Peyer's patch (tissue), 4 donors: ENCODE measurements at places on chromosomes 6 and 20. TPM values are rescaled to one million over a fixed set of nuclear protein-coding genes. Genes with fewer than 3 reads are reported as not detected.
A peak's percentile ranks its signal among the peaks of the same experiment; 100 is the strongest.

PRKN gene
- total RNA-seq: 9.2 TPM

MEI4 gene
- total RNA-seq: not detected

- H3K4me3 ChIP-seq: no peak overlapping the region
- no peaks in the 10 kb centered on the region for H3K27me3 ChIP-seq
- H3K27ac ChIP-seq: no peak overlapping the region
- DNase-seq: no peak
- no peaks in the 10 kb centered on the region for H3K36me3 ChIP-seq
- no peaks in the 10 kb centered on the region for H3K4me1 ChIP-seq
Measured at GRCh38 chr6:144179237-144179636, 28.9 kb downstream of the STX11 start.

DNA sequence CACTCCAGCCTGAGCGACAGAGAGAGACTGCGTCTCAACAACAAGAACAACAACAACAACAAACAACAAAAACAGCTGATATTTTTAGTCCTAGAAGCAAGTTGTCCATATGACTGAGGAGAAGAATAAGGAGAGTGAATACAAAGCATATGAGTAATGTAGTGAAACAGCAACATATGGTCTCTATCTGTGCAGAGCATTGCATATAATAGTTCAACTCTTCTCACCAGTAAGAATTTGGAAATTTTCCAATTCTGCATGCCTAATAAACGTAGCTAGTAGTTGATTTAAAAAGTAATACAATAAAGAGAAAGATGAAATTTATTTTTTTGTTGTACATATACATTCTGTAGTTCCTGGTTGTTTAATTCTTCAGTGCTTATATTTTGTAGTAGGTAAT, 129.7 kb upstream of the FAM83B start:
- no peak overlapping the region for H3K4me3 ChIP-seq
- no peaks in the 10 kb centered on the region for H3K36me3 ChIP-seq
- no peaks in the 10 kb centered on the region for H3K27me3 ChIP-seq
- no peak overlapping the region for H3K27ac ChIP-seq
- no peaks in the 10 kb centered on the region for H3K4me1 ChIP-seq

PTK6 gene
- 8.3 TPM for total RNA-seq

SRF gene
- total RNA-seq: 23.1 TPM

DNA sequence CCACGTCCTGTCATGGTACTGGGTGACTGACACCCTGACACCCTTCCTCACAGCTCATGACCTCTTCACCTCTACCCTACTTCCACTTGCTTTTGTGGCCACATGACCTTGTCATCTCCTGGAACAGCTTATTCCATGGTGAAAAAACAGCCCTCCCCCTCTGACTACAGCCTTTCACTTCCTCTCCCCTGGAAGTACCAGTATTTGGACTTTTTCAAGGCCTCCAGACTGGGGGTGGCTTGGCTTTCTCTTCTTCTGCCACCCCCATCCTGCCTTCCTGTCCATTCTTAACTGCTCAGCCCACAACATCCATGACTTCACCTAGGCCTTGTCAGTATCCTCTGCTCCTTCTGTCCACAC, 168.4 kb downstream of the CARMIL1 start:
- H3K4me1 ChIP-seq: no peaks in the 10 kb centered on the region
- no peaks in the 10 kb centered on the region for H3K27me3 ChIP-seq
- H3K36me3 ChIP-seq: no peaks in the 10 kb centered on the region

CRISP2 gene
- total RNA-seq: not detected

GRCh38 chr20:14820771-14821170, 483.4 kb upstream of the FLRT3 start:
- H3K4me1 ChIP-seq: no peaks in the 10 kb centered on the region
- H3K36me3 ChIP-seq: no peaks in the 10 kb centered on the region
- H3K27me3 ChIP-seq: no peaks in the 10 kb centered on the region
- no peak for DNase-seq

- no peaks in the 10 kb centered on the region for H3K4me1 ChIP-seq
- DNase-seq: no peak
Measured at GRCh38 chr20:62752671-62753501, 43.4 kb upstream of the MRGBP start.

- no peak for DNase-seq
- H3K27ac ChIP-seq: no peak overlapping the region
- H3K4me3 ChIP-seq: no peak overlapping the region
- H3K4me1 ChIP-seq: no peaks in the 10 kb centered on the region
- no peaks in the 10 kb centered on the region for H3K36me3 ChIP-seq
- no peaks in the 10 kb centered on the region for H3K27me3 ChIP-seq
Measured at GRCh38 chr6:82066991-82067411, 180.5 kb downstream of the IBTK start.

- H3K27ac ChIP-seq: no peak overlapping the region
- H3K4me3 ChIP-seq: no peak overlapping the region
- H3K27me3 ChIP-seq: no peaks in the 10 kb centered on the region
- no peak for DNase-seq
- no peaks in the 10 kb centered on the region for H3K36me3 ChIP-seq
Measured at GRCh38 chr20:31681128-31681727, 41.4 kb downstream of the BCL2L1 start.

GRCh38 chr20:52210037-52210990, 18.7 kb upstream of the ZFP64 start:
- H3K27ac ChIP-seq: no peak overlapping the region
- H3K36me3 ChIP-seq: no peaks in the 10 kb centered on the region
- DNase-seq: no peak
- H3K4me3 ChIP-seq: no peak overlapping the region
- H3K27me3 ChIP-seq: no peaks in the 10 kb centered on the region

ADGRF1 gene
- total RNA-seq: 13.5 TPM

- peaks cover 8% of the 10 kb centered on the region for H3K4me1 ChIP-seq
- peaks cover 75% of the 10 kb centered on the region for H3K36me3 ChIP-seq
- no peak overlapping the region for H3K4me3 ChIP-seq
- no peaks in the 10 kb centered on the region for H3K27me3 ChIP-seq
- DNase-seq: no peak
Measured at GRCh38 chr6:160035241-160035640, 66.4 kb downstream of the IGF2R start.

DNA sequence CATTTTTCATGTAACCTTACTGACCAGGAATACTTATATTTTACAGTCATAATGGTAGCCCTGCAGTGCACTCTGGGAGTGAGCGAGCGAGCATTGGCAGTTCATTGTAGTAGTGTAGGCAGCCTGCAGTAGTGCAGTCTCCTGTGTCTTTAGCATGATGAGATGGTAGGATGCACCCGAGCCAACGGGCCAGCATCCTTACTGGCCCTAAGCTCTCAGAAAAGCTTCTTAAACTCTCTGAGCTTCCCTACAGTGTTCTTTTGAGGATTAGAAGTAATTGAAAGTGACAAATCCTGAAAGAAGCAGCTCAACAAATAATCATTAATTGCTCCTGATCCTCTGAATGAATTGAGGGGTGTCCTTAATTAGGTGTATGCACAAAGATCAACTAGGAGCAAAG, 20.9 kb downstream of the SLC9A8 start:
- no peak for DNase-seq
- no peaks in the 10 kb centered on the region for H3K36me3 ChIP-seq
- no peak overlapping the region for H3K4me3 ChIP-seq
- no peak overlapping the region for H3K27ac ChIP-seq
- no peaks in the 10 kb centered on the region for H3K4me1 ChIP-seq
- no peaks in the 10 kb centered on the region for H3K27me3 ChIP-seq

DNA sequence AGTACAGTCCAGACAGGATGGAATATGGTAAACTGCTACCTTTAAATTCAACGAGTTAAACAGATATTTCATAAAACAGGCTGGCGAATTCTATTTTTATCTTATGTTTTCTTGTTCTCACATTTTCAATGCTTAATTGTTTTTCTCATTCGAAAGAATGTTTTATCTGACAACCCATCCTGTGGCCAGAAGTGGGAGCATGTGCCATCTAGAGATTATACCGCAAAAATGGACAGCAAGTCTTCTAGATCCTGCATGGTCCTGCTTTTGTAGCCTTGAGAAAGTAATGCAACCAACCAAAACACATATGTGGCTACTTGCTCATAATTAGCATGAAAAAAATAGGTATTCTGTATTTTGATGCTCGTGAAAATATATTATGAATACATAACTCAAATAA, 30.7 kb downstream of the TUBB2B start:
- DNase-seq: no peak
- H3K36me3 ChIP-seq: no peaks in the 10 kb centered on the region
- H3K4me1 ChIP-seq: no peaks in the 10 kb centered on the region
- H3K4me3 ChIP-seq: no peak overlapping the region
- H3K27ac ChIP-seq: no peak overlapping the region

GRCh38 chr20:44959638-44960102, 527 bp downstream of the TOMM34 start:
- H3K27ac ChIP-seq: peak overlapping the region; percentile 91
- H3K4me1 ChIP-seq: peaks cover 3% of the 10 kb centered on the region
- H3K4me3 ChIP-seq: peak overlapping the region; percentile 89
- H3K27me3 ChIP-seq: no peaks in the 10 kb centered on the region
- H3K36me3 ChIP-seq: no peaks in the 10 kb centered on the region

GRCh38 chr6:122734529-122735395, 44.8 kb upstream of the FABP7 start:
- H3K36me3 ChIP-seq: no peaks in the 10 kb centered on the region
- no peak overlapping the region for H3K4me3 ChIP-seq
- H3K27ac ChIP-seq: no peak overlapping the region
- H3K27me3 ChIP-seq: no peaks in the 10 kb centered on the region
- DNase-seq: no peak
- H3K4me1 ChIP-seq: no peaks in the 10 kb centered on the region

DNA sequence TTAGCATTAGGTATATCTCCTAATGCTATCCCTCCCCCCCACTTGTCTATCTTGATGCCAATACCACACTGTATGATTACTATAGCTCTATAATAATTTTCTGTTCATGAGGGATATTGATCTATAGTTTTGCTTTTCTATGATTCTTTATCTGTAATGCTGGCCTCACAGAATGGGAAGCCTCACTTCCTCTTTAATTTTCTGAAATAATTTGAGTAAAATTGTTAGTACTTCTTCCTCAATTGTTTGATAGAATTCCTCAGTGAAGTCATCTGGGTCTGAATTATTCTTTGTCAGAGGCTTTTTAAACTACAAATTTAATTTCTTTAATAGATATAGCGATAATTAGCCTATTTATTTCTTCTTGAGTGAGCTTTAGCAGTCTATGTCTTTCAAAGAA, 31.2 kb downstream of the SIRPD start:
- H3K4me3 ChIP-seq: no peak overlapping the region
- no peaks in the 10 kb centered on the region for H3K27me3 ChIP-seq
- DNase-seq: no peak
- H3K27ac ChIP-seq: no peak overlapping the region

DNA sequence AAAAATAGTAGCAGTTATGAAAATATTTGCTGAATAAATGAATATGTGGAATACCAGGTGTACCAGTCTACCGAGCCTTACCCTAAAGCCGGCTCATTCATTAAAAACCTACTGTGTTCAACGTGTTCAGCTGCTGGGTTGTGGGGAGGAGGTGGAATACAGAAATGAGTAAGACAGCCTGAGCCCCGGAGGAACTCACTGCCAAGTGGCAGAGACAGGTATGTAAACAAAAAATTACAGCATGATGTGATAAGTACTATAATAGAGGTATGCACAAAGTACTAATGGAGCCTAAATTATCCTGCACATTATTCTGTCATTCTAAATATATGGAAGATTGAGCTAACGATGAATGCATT, 6.8 kb upstream of the ADTRP start:
- H3K4me3 ChIP-seq: peak overlapping the region; percentile 33
- peaks cover 3% of the 10 kb centered on the region for H3K4me1 ChIP-seq
- H3K27me3 ChIP-seq: no peaks in the 10 kb centered on the region
- no peak for DNase-seq
- H3K27ac ChIP-seq: no peak overlapping the region

PSMA7 gene
- total RNA-seq: 181 TPM

DNA sequence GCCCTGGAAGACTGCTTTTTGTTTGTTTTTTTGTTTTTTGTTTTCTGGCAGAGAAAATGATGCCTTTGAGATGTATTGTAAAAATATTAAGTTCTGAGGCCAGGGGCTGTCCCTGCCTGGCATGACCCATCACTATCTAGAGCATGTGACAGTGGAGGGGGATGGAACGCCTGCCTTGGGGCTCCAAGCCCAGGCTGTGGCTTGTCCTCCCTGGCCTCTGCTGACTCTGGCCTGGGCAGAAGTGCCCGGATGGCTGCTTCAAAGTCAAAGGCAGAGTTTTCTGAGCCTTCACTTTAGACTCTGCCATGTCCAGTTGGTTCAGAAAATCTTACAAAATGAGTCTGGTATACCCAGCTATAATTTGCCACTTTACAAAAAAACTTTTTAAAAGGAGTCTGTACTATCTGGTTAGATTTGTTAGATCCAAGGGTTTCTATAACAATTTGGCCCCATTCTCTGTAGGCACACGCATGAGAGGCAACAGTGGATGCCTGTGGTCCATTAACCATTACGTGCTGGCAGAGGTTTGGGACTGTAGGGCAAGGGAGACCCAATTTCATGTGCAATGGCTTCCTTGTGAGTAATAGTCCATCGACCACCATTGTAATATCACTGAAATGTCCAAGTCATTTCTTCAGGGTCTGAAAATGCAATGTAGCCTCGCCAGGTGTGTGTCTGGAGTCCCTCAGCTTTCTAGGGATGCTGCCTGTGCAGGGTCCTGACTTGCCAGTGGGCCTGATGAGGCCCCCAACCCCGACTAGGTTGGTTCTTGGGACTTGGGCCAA, 8.3 kb downstream of the PPP1R3G start:
- no peak overlapping the region for H3K4me3 ChIP-seq
- no peak for DNase-seq
- no peak overlapping the region for H3K27ac ChIP-seq
- H3K4me1 ChIP-seq: no peaks in the 10 kb centered on the region
- no peaks in the 10 kb centered on the region for H3K27me3 ChIP-seq
- H3K36me3 ChIP-seq: no peaks in the 10 kb centered on the region

- no peaks in the 10 kb centered on the region for H3K27me3 ChIP-seq
- H3K36me3 ChIP-seq: no peaks in the 10 kb centered on the region
- no peak for DNase-seq
- H3K4me1 ChIP-seq: no peaks in the 10 kb centered on the region
- H3K27ac ChIP-seq: no peak overlapping the region
Measured at GRCh38 chr6:109255946-109256640, 126.2 kb downstream of the CD164 start.

SLC22A2 gene
- not detected for total RNA-seq

CEP85L gene
- 22.3 TPM for total RNA-seq
